CD4-positive, CD25-positive, alpha-beta regulatory T cell (primary cell): ENCODE measurements at places on chromosomes 6 and 20. TPM values are rescaled to one million over a fixed set of nuclear protein-coding genes. Genes with fewer than 3 reads are reported as not detected.

PDYN gene
- total RNA-seq, result not detected

KHDC3L gene
- not detected for total RNA-seq

CRYBG1 gene
- total RNA-seq, result 83.8 TPM

- DNase-seq, result no peak
These were observed 136.7 kb downstream of the SOBP start for GRCh38 chr6:107626645-107627044.

DNA sequence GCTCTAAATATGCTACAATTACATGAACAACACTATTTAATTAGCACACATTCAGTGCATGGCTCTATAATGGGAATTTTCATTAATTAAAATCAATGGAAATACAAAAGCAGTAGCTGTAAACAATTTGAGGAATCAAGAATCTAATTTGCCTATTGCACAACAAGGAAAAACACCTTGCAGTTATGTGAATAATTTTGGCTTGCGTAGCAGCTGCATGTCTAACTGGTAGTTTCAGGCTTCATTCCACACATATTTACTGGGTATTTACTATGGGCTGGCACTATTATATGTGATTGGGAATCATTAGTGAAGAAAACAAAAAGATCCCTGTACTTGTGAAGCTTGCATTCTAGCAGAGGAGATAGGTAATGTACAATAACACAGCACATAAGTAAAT lies 26.4 kb downstream of the KIF6 start:
- no peak for DNase-seq

- no peak for DNase-seq
These were observed 52.2 kb upstream of the DTNBP1 start for GRCh38 chr6:15715060-15715459.

DNA sequence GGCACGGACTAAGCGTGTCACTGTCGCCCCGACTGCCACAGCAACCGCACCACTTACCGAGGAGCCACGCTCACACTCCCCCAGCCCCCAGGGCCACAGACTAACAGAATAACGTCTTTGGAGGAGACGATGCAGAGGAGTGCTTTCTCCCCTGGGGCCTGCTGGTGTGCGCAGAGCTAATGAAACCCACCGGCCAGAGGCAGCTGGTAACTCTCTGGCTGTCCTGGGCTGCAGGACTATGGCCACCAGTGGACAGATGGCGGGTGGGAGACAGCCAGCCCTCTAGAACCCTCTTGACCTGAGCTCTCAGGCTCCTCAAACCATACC lies 228.0 kb downstream of the DLL1 start:
- DNase-seq, result no peak

DNA sequence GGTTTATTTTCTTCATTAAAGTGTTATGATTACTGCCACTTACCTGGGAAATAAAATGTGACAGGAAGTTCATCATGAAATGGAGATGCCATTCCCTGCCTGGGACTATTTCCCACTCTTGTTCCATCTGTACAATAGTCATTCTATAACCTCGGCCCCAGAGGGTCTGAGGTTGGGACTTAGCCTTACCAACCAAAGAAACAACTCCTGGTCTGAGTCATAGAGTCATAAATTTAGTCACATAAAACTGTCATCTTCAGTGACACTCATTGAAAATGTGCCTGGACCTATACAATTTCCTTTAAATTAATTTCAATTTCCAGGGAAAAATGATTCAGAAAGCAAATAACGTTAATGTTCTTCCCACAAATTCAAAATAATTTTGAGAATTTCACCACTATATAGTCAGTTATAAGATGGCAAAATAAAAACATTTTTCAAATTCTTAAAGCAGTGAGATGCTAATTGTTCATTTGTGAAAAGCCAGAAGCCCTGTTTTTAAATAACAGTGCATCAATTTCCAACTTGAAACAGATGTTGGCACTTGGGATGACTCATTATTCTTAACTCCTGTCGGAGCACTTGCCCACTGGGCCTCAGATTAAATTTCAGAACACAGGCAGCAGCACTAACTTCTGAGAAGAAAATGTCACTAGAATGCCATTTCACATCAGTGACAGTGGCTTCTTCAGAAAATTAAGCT lies 201.2 kb upstream of the SMLR1 start:
- no peak for DNase-seq

GRCh38 chr6:116159782-116160524 lies 34.0 kb upstream of the COL10A1 start:
- no peak for DNase-seq

DNA sequence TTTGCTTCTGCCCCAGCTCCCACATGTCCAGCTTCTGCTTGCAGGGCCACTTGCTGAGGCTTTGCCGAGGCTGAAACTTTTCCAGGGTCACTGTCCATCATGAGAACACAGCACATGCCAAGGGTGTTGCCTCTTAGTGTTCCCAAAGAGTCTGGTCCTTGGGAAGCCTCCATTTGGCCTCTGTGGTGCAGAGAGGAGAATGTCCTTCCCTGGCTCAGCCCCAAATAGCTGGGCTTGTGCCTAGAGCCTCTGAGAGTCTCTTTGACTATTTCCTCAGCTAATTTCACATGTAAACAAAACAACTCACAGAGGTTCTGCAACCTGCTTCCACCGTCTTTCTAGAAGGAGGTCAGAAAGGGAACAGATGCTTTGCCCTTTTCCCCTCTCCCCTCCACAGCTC lies 40.4 kb upstream of the RAB23 start:
- no peak for DNase-seq

DNA sequence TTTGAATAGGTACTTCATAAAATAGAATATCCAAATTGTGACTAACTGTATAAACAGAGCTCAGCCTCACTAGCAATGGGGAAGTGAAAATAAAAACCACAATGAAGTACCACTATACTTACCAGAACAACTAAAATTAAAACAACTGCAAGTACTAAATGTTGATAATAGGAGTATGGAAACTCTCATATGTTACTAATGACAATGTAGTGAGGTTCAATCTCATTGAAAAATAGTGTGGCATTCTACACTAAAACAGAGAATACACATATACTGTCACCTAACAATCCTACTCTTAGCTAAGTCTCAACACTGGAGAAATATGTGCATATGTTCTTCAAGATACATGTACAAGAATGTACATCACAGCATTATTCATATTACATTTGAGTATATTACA lies 132.0 kb upstream of the CARMIL1 start:
- DNase-seq, result no peak

DNA sequence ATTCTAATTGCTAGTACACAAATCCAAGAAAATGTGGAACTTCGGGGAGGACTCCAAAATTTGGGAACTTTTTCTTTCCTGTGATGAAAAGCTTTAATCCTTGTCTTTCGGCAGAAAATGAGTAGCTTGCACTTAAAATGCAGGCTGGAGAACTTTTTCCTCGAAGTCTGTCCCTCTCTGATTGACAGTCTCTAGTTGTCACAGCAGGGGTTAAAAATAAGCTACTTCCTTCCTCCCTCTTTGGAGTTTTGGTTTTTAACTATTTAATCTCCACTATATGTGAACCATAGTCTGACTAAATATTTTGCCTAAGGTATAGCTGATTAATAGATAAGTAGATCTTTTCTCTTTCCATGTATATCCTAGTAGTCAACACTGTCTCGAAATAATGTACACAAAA lies 66.8 kb upstream of the MBOAT1 start:
- no peak for DNase-seq
